Activated CD4-positive, alpha-beta T cell treated with anti-CD3 and anti-CD28 coated beads, Interleukin-2, amount 10 ng/mL, durations not matched to agents 24 days and 14 days (primary cell): ENCODE measurements at places on chromosomes 2 and 18. TPM values are rescaled to one million over a fixed set of nuclear protein-coding genes. Genes with fewer than 3 reads are reported as not detected.

The RAB17 gene
- total RNA-seq, result 0.26 TPM in 1 of 2 replicates, not detected in the other

The RNF125 gene
- 32.6 and 35.0 TPM in 2 replicates for total RNA-seq

The EFHD1 gene
- 0.31 and 0.49 TPM in 2 replicates for total RNA-seq

The CFC1 gene
- total RNA-seq, result not detected in 2 replicates

The ATP8B1 gene
- total RNA-seq, result 0.24 TPM in 1 of 2 replicates, not detected in the other

The ITPRIPL1 gene
- 51.4 and 53.9 TPM in 2 replicates for total RNA-seq

- no peak overlapping the region for H3K4me3 ChIP-seq
- no peaks in the 10 kb centered on the region for H3K36me3 ChIP-seq
Observed at GRCh38 chr2:196291426-196291825, 120.0 kb upstream of the STK17B start.

GRCh38 chr2:2181493-2181892, 149.6 kb downstream of the MYT1L start:
- no peak overlapping the region for H3K27ac ChIP-seq
- no peaks in the 10 kb centered on the region for H3K27me3 ChIP-seq
- no peaks in the 10 kb centered on the region for H3K36me3 ChIP-seq
- H3K4me3 ChIP-seq, result no peak overlapping the region
- H3K4me1 ChIP-seq, result no peaks in the 10 kb centered on the region

- peaks cover 50% of the 10 kb centered on the region for H3K4me1 ChIP-seq
- H3K36me3 ChIP-seq, result peaks cover 9% of the 10 kb centered on the region
- peak overlapping the region; percentile 64 for H3K4me3 ChIP-seq
- H3K27ac ChIP-seq, result peak overlapping the region; percentile 86
- DNase-seq, result peak; percentile 68
Observed at GRCh38 chr2:68203587-68203986, 45.9 kb downstream of the PNO1 start.

GRCh38 chr18:22398464-22398863, 19.3 kb downstream of the CTAGE1 start:
- no peak overlapping the region for H3K4me3 ChIP-seq
- no peaks in the 10 kb centered on the region for H3K4me1 ChIP-seq
- DNase-seq, result no peak
- H3K36me3 ChIP-seq, result no peaks in the 10 kb centered on the region

DNA sequence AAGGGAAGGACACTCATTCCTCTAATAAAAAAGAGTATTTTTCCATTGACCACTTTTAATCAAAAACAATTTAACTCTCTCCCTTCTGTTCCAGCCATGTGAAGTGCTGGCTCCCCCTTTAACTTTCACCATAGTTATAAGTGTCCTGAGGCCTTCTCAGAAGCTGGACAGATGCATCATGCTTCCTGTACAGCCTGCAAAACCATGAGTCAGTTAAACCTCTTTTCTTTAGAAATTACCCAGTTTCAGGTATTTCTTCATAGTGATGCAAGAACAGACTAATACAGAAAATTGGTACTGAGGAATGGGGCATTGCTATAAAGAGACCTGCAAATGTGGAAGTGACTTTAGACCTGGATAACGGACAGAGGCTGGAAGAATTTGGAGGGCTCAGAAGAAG, 643.6 kb upstream of the DDX18 start:
- no peaks in the 10 kb centered on the region for H3K27me3 ChIP-seq
- H3K4me1 ChIP-seq, result no peaks in the 10 kb centered on the region
- no peak for DNase-seq
